ENCODE measurements at places on chromosomes 12 and 14.

DNA sequence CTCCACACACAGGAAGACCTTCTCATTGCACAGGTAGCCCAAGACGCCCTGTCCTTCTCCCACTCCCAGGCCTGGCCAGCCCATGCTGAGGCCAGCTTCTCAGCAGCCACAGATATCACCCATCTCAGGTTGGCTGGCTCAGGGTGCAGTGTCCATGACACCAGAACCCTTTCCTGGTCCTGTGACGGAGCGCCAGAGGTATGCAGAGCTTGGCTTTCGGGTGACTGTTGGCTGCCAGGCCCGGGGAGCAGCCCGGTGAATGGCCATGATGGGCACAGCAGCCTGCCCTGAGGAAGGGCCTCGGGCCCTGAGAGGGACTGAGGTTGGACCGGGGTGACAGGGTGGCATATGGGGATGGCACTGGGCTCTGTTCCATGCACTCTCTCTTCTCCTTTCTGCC, 173.4 kb downstream of the TSPAN9 start:
- no peak for DNase-seq

GRCh38 chr12:124727922-124728321, 135.7 kb downstream of the SCARB1 start:
- DNase-seq, result peak; percentile 57

DNA sequence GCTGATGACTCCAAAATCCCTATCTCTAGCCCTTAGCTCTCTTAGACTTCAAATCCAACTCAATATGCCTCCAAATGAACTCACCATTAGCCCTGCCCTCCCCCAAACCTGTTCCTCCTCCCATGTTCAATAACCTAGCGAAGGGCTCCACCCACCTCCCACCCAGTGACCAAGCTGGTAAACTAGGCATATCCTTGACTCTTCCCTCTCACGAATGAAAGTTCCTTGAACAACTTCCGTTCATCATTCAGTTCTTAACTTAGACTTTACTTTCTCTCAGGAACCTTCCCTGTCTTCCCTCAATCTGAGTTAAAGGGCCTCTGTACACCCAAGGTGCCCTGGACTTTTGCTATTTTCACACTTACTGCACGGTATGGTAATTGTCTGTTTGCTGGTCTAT, 1.9 kb upstream of the KLHDC1 start:
- DNase-seq, result no peak

DNA sequence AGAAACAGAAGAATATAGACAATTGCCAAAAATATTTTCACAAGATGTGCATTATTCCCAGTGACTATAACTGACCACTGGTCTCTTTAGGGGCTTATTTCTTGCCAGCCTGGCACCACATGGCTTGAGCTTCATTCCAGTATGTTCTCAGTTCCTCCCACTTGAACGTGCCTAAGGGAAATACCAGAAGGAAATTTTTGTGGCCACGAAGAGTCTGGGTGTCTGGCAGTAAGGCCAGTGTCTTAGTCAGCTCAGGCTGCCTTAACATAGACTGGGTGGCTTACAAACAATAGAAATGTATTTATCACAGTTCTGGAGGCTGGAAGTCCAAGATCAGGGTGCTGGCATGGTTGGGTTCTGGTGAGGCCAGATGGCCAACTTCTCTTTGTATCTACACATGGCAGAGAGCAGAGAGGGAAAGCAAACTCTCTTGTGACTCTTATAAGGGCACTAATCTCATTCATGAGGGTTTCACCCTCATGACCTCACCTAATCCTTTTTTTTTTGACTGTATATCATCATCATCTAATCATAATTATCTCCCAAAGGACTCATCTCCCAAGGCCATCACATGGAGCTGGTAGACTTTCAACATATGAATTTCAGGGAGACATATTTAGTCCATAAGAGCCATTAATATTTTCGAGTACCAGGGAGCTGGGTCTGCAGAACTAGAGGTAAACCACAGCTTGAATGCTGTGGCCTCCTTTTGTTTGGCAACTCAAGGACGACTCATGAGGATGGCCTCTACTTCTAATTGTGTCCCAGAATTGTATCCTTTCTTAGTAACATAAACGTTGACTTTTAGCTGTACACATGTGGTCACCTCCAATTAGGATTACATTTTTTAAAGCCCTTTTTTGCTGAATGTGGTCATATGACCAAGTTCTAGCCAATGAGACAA, 5.1 kb upstream of the SMOC1 start:
- DNase-seq, result no peak

- DNase-seq, result no peak
These were observed 127.2 kb downstream of the SLC15A5 start for GRCh38 chr12:16150276-16150675.
